Stimulated activated CD4-positive, alpha-beta T cell treated with anti-CD3 and anti-CD28 coated beads, Interleukin-2, amount 100 ng/mL, for 4 hours (primary cell): ENCODE measurements at places on chromosomes 3 and 15.

GRCh38 chr3:66800941-66801545 is 197.1 kb upstream of the KBTBD8 start:
- DNase-seq: no peak

GRCh38 chr15:22855791-22856190 is 17.3 kb downstream of the NIPA2 start:
- DNase-seq: no peak

- no peak for DNase-seq
Observed at GRCh38 chr15:66592505-66593218, 26.9 kb upstream of the LCTL start.

- no peak for DNase-seq
Observed at GRCh38 chr3:165854696-165855095, 17.5 kb upstream of the BCHE start.

DNA sequence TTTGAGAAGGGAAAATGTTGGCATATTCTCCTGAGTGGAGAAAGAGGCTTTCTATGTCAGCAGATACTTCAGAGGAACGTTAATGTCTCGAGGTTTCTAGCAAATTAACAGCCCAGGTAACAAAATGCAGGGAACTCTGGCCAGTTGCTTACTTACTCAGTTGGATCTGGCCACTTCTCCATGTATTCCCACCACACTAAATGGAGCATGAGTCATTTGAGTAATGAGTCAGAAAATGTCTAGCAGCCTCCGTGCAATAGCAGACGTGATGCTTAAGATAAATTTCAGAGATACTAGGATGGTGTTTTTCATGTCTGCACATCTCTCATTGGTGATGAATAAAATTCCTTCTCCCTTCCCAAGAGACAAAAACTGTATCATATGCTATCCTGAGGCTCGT is 671.5 kb downstream of the FHIT start:
- no peak for DNase-seq

GRCh38 chr15:35484231-35484945 is 61.6 kb downstream of the DPH6 start:
- no peak for DNase-seq

DNA sequence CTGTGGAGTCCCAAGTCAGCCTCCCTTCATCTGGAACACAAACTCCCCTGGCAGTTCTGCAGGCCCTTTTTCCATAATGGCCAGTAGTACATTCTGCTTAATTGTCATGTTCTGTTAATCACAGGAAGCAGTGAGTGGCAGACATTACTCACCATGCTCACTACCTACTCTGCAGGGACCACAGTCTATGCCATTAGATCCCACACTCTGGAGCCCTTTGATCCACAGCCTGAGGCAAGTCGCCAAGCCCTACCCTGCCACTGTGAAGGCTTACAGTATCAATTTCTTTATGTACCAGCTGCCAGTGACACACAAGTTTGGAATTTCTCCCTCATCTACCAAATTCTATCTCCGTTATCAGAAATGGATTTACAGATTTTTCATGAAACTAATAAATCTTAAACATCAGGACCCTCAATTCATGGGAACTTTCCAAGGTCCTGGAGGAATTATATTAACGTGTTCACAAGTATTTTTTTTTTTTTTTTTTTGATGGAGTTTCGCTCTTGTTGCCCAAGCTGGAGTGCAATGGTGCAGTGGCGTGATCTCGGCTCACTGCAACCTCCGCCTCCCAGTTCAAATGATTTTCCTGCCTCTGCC is 20.6 kb upstream of the WWTR1 start:
- DNase-seq: no peak

DNA sequence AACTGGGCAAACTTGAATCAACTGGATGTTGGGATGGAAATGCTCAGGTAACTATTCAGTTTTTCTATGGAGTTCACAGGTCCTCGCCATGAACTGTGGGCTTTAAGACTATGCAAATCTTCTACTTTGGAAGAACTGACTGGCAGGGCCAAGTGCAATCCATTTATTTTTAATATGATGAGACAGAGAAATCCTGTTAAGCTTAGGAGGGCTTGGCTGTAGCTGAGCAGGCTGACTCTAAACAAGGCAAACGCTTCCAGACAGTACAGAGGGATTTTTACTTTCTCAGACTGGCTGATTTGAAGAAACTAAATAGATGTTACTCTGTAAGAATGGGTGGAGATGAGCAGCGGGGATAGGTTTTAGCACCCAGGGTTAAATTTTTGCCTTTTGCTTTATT is 194.2 kb upstream of the ICE2 start:
- no peak for DNase-seq

- DNase-seq: no peak
Observed at GRCh38 chr3:30610702-30611368, 4.4 kb downstream of the TGFBR2 start.

DNA sequence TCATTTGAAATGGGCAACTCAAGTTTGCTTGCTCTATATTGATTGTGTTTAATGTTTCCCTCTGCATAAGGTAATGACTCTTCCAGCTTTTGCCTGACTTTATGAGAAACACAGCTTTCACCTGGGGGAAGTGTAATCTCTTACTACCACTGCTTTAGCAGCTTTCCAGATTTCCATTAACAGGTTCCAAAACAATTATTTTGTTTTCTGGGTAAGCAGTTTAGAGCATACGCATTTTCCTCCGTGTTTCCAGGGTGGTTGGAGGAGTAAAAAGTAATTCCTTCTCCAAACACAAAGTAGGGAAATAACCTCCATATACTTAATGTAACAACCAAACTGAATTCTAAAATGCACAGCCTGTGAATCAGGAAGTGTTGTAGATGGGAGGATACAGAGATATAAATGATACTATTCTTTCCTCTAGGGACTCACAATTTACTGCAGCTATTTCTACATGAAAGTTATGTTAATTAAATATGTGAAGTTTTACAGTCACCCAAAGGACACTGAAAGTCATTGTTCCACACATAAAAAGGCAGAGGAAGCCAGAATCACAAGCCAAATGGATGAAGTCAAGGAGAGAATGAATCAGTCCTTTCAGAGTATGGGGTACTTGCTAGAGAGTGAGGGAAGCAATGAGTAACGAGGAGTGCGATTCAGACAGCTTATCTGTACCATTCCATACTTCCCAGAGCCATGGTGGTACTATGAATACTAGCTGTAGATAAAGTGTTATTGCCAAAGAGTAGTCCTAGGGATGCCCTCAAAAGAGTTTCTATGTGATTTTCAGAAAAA is 16.6 kb downstream of the ST3GAL6 start:
- no peak for DNase-seq

DNA sequence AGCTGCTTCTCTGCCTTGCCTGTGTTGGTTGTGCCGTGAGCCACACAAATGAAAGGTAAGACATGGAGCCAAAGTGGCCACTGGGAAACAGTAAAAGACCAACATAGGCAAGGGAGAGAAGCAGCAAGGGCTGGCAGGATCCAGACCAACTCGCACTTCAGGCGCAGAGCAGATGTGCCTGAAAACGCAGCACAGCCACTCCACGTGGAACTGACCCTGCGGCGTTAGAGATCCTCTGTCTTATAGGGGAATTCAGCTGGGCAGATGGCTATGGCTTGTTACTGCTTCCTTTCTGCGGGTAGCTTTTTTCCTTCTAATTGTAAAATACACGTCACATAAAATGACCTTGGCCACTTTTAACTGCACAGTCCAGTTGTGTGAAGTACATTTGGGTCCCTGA is 10.4 kb upstream of the GHRL start:
- no peak for DNase-seq

GRCh38 chr15:46301291-46301690 is 666.5 kb downstream of the SQOR start:
- DNase-seq: no peak

DNA sequence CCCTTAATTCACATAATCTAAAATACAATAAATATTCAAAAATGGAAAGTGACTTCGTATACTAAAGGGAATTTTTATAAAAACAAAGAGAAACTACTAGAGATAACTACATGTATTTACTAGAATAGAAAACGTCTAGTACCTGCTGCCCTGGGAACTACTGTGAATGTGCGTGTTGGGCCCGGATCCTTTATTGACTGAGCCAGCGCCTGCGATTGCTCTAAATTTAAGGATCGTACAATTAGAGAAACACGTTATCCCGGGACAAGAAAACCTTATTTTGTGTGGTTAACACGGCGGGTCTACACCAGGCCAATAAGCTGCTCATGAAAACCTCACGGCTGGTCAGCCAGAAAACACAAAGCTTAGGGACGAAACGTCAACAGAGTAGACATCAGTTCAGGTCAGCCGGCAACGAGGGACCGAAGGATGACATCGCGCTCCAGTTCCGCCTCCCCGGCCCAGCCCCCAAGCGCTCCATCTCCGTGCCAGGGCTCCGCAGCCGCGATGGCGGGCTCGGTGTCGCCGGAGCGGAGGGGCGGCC is 555 bp downstream of the TM2D3 start:
- DNase-seq: no peak

DNA sequence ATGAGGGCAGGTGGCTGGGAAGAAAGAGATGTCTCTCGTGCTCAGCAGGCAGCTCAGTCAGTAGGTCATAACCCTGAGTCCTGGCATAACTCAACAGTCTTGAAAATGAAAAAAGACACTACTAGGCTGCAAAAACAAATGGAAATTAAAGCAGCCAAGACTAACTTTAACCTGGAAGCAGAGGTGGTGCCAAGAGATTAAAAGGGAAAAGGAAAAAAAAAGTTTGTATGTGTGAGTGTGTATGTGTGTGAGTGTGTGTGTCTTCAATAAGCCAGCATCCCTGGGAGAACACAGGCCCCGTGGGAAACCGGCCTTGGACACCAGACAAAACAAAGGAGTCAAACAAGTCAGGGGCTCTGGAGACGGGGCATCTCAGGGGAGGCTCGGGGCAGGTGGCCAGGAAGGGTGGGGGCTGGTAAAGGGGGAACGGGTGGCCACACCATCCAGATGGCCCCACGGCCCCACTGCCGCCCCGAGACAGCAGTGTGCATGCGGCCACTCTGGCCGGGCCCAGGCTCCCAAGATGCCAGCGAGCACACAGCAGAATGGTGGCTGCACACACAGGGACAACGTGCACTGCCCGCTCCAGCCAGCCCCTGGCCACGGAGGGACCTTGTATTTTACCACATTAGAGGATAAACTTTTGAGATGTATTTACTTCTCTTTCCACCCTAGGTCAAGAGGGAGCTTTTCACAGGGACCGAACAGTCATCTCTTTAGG is 23.8 kb downstream of the CYFIP1 start:
- no peak for DNase-seq

GRCh38 chr15:80778621-80778963 is 578 bp upstream of the CEMIP start:
- DNase-seq: no peak

DNA sequence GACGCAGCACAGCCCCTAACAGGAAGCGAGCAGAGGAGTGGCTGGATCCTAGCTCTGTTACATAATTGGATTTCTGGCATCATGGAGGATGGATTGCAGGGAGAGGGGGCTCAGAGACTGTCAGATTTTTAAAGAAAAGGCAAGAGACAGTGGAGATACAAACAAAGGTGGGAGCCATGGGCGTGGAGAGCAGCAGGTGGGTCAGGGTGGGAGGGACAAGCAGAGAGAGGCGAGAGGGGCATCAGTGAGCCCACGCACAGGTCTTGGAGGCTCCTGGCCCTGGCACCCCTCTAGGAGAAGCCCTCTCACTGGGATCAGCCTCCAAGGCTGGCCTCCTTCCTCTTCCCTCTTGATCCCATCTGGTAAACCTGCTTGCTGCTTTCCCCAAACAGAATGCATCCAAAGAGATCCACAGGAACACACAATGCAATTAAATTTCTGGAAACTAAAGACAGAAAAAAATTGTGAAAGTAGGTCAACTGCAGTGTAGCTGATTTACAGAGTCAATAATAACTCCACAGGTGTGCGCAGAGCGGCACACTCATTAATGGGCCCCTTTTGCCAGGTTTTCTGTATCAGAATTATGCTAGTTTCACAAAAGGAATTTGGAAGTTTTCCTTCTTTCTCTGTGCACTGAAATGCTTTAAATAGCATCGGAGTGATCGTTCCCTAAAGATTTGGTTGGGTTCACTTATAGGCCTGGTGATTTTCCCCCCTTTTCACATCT is 66.1 kb downstream of the LSM3 start:
- no peak for DNase-seq

DNA sequence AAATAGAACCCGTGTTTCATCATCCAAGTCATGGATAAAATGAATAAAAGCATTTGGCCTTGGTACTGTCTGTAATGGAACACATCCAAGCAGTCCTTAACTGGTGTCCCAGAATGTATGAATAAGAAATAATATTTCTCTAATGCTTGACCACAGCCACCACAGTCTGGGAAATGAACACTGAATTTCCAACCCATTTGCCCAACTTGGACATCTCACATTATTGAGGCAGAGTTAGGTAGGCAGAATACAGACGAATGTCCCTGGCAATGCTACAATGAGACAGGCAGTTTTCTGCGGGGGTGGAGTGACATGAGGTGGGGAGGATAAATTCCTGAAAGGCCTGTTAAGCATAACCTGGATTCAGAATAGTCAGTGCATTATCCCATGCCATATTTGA is 245.7 kb downstream of the ZIC1 start:
- DNase-seq: no peak

- DNase-seq: no peak
Observed at GRCh38 chr3:52697632-52697965, 8.0 kb downstream of the GLT8D1 start.

GRCh38 chr15:89785774-89786140 is 9.6 kb downstream of the MESP2 start:
- DNase-seq: no peak

GRCh38 chr3:53773021-53773436 is 73.2 kb downstream of the CHDH start:
- no peak for DNase-seq

GRCh38 chr3:99965681-99966408 is 148.2 kb downstream of the CMSS1 start:
- DNase-seq: no peak

- DNase-seq: no peak
Observed at GRCh38 chr15:74274470-74275038, 38.4 kb downstream of the CCDC33 start.

GRCh38 chr15:91855241-91855640 is 1.7 kb downstream of the SLCO3A1 start:
- DNase-seq: no peak

GRCh38 chr15:66481107-66481856 is 16.3 kb downstream of the SNAPC5 start:
- no peak for DNase-seq

DNA sequence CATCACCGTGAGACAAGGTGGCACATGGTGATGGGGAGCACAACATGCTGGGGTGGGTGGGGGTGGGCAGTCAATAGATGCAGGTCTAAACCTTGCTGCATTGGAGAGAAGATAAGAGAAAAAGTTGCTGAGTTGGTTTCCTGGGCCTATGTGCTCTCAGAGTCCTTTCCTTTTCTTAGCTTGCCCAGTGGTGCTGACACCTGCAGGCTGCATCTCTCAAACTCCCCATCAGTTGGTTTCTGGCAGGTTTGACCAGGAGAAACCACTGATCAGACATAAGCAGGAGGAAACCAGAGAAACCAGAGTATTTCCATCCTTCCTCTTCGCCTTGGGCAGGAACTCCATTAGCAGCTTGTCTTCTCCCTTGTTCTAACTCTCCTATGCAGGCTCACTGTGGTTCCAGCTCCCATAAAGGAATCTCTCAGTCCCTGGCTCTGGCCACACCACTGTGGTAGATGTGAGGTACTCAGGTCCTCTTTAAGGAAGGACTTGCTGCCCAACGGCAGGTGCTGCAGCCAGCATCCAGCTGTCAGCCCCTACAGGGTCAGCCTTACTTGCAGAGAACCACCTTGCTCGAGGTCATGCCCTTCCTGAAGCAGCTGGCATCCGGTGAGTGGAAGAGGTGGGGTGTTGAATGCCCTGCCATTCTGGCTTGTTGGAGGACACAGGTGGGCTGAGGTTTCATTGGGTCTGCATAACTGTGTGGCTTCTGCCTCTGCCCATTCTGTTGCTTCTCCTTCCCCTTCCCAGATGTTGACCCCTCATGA is 172.3 kb upstream of the ANKRD28 start:
- DNase-seq: no peak
